ENCODE measurements at places on chromosomes 16 and 17. TPM values are rescaled to one million over a fixed set of nuclear protein-coding genes. Genes with fewer than 3 reads are reported as not detected.

GRCh38 chr17:49741009-49741691, 22.8 kb downstream of the FAM117A start:
- ATAC-seq, result peak; percentile 94

- ATAC-seq, result no peak
Observed at GRCh38 chr16:68400083-68400923, 48.0 kb downstream of the SMPD3 start.

Gene TBC1D3G
- total RNA-seq, result not detected

Gene TPSB2
- not detected for total RNA-seq

Gene KRTAP1-1
- total RNA-seq, result not detected

All from motor neuron (in vitro differentiated cells).